ENCODE measurements at places on chromosomes 1 and 21.

DNA sequence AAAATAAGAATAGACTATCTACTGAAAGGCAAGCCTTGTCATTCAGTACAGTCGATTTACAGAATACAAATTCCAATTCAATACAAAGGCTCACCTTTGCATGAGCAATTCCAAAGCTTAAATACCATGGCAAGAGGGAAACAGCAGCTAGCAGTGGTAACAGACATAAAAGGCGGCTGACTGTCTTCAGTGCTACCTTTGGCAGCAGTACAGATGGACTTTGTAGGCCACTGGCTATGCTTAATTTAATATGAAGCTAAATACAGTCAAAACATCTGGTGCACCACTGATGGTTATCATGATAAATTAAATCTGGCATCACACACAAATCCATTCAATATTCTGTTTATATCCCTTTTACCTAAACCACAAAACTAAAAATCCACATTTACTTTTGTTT lies 62.4 kb downstream of the RERE start:
- no peak for DNase-seq

GRCh38 chr1:244732851-244733450 lies 80.0 kb downstream of the DESI2 start:
- DNase-seq = no peak

DNA sequence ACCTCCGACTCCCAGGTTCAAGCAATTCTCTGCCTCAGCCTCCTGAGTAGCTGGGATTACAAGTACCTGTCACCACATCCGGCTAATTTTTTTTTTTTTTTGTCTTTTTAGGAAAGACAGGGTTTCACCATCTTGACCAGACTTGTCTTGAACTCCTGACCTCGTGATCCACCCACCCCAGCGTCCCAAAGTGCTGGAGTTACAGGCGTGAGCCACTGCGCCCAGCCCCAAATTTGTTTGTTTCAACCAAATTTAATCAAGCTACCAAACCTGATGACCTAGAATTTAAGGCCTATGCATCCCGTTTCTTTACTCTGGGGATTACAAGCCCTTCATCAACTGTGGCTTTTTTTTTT lies 58.3 kb upstream of the TBX15 start:
- DNase-seq = no peak

DNA sequence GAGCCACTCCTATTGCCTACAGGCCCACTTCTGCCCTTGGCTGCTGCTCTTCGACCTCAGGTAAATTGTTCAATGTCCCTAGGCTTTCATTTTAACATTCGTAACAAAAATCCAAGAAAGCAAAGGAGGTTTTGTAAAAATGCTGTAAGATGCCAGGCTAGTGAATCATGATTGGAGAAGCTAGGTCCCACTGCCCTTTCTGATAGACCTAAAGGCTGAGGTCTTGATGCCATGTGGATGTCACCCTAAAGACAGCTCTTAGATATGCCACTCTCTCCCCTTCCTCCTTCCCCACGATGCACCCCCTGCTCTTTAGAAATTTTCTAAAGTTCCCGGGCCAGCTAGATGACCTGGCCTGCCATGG lies 9.9 kb upstream of the TMEM39B start:
- no peak for DNase-seq

GRCh38 chr1:115473986-115474565 lies 136.0 kb upstream of the NGF start:
- DNase-seq = no peak

GRCh38 chr1:185159966-185160365 lies 3.0 kb downstream of the SWT1 start:
- no peak for DNase-seq

DNA sequence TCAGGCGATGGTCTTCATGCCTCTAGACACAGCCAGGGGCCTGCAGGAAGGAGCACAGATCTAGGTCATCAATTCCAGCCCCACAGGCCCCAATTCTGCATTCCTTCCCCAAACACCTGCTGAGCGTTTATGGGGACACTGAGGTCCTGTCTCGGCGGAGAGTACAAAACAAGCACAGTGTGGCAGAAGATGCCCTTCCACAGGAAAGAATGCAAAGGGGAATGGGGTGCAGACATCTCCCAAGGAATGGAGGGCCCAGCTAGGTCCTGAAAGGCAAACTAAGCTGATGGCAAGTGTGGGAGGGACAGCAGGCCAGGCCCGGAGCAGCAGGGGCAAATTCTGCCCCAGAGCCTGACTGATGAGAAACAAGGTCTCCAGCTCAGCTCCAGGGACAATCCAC lies 3.5 kb upstream of the S100A8 start:
- no peak for DNase-seq

Measured in mesenteric fat pad (tissue), 1 donor.